HT1080 (cell line): ENCODE measurements at places on chromosomes 5 and 9.

DNA sequence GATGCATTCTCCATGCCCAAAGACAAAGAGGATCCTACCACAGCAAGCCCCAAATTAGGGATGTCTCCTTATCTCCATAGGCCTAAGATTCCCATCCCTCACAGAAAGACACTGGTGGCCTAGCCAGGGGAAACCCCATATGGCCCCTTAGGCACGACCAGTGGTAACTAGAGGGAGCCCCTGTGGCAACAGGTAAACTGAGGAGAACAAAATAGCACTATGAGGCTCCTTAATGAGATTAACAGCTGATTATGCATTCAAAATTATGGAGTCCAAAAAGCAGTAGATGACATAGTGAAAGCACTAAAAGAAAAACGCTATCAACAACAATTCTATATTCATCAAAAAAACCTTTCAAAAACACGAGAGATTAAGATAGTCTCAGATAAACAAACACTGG, 234.0 kb downstream of the DIRAS2 start:
- DNase-seq: no peak

- DNase-seq: peak; percentile 31
Measured at GRCh38 chr9:17063535-17064135, 71.2 kb upstream of the CNTLN start.

- no peak for DNase-seq
Measured at GRCh38 chr5:158907856-158908255, 191.9 kb downstream of the EBF1 start.

GRCh38 chr5:62268792-62269191, 37.2 kb upstream of the KIF2A start:
- DNase-seq: no peak

DNA sequence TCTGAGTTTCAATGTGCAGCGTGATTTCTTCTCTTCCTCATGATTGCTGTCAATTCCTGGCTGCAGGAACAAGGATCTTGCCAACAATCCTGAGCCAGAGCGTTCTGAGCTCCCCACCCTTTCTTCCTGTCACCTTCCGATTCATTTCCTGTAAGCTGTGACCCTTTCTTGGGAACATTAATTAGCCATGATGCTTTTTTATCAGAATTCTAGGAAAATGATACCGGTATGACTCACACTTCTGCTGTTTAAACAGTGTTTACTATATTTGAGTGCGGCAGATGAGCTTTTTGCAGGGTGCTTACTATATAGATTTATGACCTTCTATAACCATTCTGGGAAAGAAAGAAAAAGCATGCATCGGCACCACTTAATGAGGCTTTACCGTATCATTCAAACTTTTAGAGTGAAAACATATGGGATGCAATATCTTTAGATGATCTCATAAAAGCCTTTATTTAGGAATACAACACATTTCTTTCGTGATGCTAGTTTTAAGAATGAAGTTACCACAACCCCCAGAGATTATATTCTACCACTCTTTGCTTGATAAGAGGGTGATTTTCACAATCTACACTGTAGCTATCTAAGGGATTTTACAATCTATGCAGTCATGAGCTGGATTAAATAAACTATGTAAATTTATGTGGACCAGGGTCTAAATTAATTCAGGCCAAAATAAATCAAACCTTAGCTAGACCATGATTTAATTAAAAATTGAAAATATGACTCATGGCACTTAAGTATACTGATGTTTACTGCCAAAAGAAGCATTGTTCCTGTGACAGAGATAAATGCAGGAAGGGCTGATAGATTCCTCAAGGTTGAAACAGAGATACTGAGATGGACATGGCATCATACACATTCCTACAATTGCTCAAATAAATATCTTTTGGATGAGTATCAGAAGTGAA, 38.0 kb upstream of the OSMR start:
- peak; percentile 46 for DNase-seq

- DNase-seq: peak; percentile 41
Measured at GRCh38 chr5:368183-369084, 46.9 kb downstream of the AHRR start.
